ENCODE measurements at places on chromosomes 5 and 9.

DNA sequence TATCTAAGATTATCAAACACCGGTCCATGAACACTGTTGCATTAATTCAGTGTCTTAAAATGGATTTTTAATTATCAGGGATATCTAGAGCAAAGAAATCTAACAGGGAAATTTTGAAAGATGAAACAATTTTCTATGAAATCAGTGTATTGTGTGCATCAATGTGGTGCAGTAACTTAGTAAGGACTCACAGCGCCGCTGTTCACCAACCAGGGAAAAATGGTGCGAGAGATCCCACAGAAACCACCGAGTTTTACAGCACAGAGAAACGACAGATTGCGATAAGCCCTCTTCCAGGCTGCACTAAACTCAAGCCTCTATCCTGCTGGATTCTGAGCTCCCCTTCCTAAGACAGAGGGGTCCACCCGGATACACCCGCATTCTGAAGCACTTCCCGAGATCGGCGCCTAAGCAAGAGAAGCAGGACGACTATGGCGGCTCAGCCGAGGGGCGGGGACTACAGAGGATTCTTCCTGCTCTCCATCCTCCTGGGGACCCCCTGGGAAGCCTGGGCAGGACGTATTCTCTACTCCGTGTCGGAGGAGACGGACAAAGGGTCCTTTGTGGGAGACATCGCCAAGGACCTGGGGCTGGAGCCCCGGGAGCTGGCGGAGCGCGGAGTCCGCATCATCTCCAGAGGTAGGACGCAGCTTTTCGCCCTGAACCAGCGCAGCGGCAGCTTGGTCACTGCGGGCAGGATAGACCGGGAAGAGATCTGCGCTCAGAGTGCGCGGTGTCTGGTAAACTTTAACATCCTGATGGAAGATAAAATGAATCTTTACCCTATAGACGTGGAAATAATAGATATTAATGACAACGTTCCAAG lies at the start of gene PCDHGA7:
PCDHGA7 (plus strand) TSS at position 274 of the 826 bp plus-strand sequence; CDS start at position 432, 158 bp downstream.
- no peak for DNase-seq

- no peak for DNase-seq
Measured at GRCh38 chr5:1638658-1639400, 115.1 kb upstream of the LPCAT1 start.

- no peak for DNase-seq
Measured at GRCh38 chr5:41087461-41087860, 16.3 kb upstream of the MROH2B start.

- DNase-seq: no peak
Measured at GRCh38 chr5:14611737-14612136, 30.1 kb downstream of the OTULINL start.

- no peak for DNase-seq
Measured at GRCh38 chr5:91264311-91265051, 118.6 kb downstream of the ARRDC3 start.

DNA sequence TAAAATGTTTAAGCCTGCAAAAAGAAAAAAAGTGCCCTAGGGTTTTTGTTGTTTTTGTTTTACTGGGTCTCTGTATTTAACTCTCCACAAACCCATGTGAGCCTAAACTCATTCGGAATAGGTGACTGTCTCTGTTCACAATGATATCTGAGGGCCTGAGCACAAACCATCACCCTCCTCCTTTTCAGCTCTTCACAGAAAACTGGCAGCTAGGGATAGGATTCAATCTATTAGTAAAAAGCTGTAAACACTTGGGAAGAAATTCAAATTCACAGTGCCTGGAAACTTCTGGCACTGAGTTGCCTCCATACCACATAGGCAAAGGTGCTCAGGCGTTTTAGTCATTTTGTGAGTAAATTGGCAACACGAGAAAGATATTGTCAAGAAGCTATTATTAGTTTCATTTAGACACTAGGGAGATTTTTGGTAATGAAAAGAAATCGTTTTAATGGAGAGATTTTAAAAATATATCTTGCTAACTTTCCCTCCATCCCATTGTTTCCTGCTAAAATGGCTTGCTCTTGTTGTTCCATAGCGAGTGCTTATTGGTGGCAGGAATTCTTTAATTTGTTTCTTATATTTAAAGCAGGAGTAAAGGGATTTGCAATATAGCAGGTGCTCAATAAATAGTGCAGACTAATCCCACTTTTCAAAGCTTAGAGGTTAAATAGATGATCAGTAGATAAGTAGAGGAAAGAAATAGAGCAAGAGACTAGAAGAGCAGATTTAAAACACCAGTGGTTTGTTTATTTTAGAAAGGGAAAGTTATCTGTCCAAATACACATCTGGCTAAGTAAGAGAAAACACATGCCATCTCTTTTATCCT lies 9.7 kb downstream of the FOXD1 start:
- no peak for DNase-seq

- no peak for DNase-seq
Measured at GRCh38 chr5:59357381-59357977, 536.0 kb downstream of the PDE4D start.

DNA sequence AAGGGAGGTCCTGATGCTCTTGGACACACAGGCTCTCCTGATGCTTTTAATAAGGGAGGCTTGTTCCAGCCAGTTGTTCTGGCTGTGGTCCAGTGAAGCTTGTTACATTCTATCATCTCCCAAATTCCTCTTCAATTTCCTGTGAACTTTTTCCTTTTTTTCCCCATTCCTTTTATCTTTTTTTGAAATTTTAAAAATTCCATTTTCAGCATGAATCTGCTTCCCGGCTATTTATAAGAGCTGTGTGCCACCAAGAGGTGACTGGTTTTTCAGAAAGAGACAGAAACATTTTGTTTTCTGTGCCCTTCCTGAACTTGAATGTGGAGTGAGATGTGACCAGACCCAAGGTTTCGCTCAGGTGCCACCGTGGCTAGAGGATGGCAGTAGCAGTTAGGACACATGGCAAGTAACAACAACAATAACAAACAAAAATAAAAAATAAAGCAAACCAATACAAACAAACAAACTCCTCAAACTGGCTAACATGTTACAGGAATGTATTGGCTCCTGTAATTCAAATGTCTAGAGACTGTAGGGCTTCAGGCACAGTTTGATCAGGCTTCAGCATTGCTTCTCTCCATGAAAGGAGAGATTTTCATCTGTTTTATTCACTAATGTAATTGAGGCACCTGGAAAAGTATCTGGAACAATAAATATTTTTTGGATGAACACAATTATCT lies 121.1 kb downstream of the BOD1 start:
- no peak for DNase-seq

DNA sequence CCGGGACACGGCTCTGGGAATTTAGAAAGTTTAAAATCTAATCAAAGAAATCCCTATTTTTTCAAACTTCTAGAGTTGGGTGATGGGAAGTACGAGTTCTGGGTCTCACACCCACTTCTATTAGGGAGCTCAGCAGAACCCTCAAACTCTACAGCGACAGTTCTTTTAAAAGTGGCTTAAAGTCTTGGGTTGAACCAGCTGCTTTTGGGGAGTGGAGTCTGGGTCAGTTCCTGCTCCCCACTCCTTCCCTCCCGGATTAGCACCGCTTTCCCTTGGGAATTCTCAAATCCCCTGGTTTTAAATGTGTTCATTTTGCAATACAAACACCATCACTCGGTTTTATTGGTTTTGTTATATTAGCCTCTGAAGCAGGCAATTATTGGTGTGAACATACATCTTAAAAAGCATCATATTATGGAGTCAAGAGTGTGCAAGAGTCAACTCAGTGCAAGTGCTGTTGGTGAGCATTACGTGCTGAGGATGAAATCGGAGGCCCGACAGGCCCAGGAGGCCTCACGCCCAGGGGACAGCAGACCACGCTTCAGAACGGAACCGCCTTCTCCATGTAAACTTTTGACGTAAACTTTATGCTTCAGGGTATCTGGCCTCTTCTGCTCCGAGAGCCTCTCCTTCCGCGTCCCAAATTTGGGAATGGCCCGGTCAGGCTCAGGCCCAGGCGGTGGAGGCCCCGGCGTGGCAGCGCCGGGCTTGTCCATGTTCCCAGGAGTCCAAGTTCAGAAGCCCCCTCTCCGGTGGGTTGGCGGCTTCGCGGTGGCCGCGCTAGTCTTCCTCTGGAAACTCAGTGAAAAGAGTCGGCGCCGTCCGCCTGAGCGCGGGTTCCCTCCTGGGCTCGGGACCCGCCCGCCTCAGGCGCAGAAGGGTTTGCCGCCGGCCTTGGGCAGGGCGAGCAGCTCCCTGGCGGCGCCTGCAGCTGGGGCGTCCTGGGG lies 5.3 kb downstream of the IRX4 start:
- DNase-seq: no peak

DNA sequence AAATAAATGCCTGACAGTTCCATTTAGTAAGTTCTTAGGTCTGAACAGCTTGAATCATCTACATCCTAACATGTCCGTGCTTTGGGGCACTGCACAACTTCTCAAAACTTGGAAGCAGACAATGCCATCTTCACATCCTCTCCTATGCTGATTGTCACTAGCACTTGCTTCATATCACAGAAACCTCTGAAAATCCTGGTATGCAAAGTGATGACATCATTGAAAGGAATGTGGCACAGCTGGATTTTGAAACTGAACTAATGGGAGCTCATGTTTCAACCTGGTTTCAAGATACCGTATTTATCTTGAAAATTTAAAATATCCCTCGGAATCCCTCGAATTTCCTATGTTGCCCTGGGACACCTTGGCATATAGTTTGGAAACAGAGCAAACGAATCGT lies 490.2 kb upstream of the DAP start:
- no peak for DNase-seq

DNA sequence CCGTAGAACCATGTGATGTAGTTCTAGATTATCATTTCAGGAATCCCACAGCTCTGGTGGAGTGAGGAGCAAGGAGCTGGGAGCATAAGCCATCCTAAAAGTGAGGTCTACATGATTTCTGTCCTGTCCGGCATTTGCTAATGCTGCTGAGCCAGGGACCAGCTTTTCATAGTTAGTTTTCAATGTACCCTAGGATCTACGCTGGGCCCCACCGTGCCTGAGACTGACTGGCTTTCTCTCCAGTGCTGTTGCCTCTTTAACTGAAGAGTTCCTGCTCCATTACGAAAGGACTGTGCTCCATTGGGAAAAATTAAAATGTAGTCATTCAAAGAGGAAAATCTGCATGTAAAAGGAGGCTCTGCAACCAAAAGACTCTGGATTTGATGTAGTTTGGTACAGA lies 634.8 kb downstream of the DMRTA1 start:
- no peak for DNase-seq

GRCh38 chr5:2297991-2298390 lies 415.3 kb upstream of the IRX4 start:
- no peak for DNase-seq

DNA sequence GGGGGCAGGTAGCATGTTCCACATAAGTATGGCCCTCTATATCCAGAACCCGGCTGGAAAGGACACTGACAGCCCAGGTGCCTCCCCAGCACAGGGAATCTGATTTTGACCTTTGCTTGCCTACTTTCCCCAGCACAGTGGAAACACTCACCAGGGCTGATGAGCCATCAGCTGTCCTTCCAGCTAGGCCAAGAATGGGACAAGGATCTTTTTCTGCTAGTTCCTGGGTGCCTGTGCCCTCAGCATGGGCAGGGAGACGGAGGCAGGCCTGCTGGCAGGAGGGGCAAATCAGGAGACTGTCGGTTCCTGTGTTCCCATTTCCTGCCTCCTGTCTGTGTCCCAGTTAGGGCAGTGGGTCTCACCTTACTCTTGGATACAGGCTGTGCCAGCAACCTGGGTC lies 1.1 kb downstream of the CYFIP2 start:
- DNase-seq: no peak

DNA sequence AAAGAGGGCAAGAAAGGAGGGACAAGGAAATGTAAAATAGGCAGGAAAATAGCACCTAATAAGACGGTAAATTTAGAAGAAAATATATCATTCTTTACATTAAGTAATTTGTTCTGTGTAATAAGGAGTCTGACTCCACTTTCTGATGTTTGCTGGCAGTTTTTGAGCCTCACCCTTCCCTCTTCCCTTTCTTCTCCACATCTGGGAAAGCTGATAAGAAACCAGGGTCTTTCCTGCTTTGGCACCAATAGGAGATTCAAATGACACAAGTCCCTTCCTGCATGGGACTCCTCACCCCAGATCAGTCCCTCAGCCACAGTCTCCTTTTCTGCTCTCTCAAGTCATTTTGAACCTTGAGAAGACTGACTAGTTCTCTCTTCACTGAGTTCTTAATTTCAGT lies 31.2 kb upstream of the LECT2 start:
- no peak for DNase-seq

DNA sequence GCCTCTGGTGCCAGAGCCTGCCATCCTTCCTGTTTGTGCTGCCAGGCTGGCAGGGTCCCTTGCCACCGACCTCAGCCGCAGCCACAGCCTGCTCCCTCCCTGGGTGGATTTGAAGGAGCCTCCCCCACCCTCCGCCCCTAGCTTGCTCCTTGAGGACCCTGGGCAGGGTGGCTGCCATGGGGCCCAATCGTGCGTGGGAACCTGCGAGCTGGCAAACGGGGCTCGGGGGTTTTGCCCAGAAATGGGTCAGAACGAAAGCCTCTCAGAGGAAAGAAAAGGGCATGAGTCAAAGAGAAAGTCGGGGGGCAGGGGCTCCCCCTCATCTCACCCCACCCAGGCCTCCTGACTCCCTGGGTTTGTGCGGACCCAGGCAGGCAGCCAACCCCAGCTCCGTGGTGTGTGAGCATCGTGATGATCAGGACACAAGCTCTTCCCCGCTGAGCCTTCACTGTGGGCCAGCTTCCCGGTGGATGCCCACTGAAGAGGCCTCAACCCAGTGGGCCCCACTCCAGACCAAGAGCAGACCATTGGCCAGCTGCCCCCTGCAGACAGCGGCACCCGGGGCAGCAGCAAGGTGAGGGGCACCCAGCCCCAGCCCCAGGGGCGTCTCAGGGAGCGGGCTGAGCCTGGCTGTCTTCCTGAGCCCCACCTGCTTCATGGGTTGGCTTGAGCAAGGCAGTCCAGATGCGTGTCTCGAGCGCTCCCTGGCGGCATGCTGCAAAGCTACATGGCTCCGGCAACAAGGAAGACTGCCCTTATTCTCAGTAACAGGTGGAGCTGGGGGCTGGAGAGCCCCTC lies 3.0 kb upstream of the FUT7 start:
- DNase-seq: no peak

DNA sequence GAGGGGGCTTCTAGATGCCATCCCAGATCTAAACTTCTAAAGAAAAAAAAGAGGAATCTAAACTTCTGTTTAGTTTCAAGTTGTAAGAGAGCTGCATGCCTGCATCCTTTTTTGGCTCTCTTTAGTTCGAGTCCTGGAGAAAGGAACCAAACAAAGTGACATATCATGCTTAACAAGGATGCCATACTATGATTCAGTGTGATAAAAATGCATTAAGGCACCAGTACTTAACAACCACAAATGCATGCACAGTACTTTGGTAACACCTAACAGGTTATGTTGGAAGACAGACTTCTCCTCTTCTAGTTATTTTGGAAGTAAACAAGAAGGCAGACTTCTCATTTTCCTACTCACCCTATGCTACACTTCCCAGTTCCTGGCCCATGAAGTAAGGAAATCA lies 27.3 kb downstream of the NME5 start:
- DNase-seq: no peak

GRCh38 chr9:89926691-89927220 lies 321.9 kb downstream of the GADD45G start:
- DNase-seq: no peak

GRCh38 chr5:111463311-111463710 lies 49.0 kb downstream of the STARD4 start:
- no peak for DNase-seq

GRCh38 chr9:21758540-21758939 lies 43.9 kb upstream of the MTAP start:
- DNase-seq: no peak

Data from cortex of kidney (tissue), 1 donor.